ENCODE measurements at places on chromosomes 3 and 15.

- peak; percentile 23 for DNase-seq
Measured at GRCh38 chr15:41512940-41513505, 604 bp downstream of the LTK start.

- DNase-seq, result no peak
Measured at GRCh38 chr3:101530686-101531047, 17.7 kb upstream of the SENP7 start.

GRCh38 chr3:71510510-71510909, 73.0 kb downstream of the FOXP1 start:
- DNase-seq, result no peak

GRCh38 chr15:63408524-63408923, 26.9 kb upstream of the CA12 start:
- DNase-seq, result peak; percentile 19

GRCh38 chr3:192645437-192645836, 81.9 kb downstream of the FGF12 start:
- DNase-seq, result no peak

- DNase-seq, result no peak
Measured at GRCh38 chr15:94582368-94582767, 351.0 kb downstream of the MCTP2 start.

GRCh38 chr3:194206320-194206719, 70.4 kb downstream of the HES1 start:
- no peak for DNase-seq

DNA sequence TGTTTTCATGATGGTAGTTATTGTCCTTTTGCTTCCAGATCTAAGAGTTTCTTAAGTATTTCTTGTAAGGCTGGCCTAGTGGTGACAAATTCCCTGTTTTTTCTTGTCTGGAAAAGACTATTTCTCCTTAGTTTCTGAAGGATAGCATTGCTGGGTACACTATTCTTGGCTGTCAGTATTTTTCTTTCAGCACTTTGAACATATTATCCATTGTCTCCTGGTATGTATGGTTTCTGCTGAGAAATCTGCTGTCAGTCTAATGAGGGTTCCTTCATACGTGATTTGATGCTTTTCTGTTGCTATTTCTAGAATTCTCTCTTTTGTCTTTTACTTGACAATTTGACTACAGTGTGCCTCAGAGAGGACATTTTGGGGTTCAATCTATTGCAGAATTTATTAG, 134.3 kb downstream of the CGGBP1 start:
- DNase-seq, result no peak

GRCh38 chr3:106720510-106720909, 656.7 kb upstream of the CCDC54 start:
- no peak for DNase-seq

GRCh38 chr15:31338318-31338878, 11.8 kb downstream of the KLF13 start:
- DNase-seq, result no peak

DNA sequence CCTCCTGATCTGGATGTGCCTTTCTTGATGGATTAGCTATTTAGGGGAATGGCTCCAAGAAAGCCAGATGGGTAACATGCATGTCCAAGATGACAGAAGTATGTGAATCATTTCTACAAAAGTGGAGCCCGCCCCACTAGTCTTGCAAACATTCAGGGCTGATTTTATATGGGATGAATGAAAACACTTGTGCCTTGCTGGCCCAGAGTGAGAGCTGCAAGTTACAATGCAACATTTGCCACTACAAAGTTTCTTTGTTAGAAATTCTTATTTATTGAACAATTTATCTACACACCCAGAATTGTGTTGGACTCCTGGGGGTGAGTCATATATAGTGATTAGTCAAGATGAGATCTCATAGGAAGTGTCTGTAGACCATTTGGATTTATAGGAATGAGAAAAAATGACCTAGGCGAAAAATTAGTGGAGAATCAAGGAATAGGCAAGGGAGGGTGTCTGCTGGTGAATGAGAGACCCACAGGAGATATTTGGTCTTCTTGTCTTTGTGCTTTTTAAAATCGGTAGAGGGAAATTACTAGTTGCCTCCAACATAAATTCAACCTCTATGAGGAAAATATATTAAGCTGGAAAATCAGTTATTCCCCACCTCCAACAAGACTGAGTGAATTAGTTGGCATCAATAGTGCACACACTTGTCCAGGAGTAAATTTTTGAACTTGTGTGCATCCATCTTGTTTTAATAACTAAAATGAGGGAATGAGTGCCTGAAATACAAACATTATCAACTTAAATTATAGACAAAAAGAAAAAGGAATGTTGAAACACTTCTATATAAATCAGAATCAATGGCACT, 53.5 kb upstream of the DCBLD2 start:
- no peak for DNase-seq

- DNase-seq, result peak; percentile 60
Measured at GRCh38 chr3:192917028-192917403, 640 bp downstream of the MB21D2 start.

GRCh38 chr3:162390891-162391290, 894.3 kb downstream of the OTOL1 start:
- no peak for DNase-seq

DNA sequence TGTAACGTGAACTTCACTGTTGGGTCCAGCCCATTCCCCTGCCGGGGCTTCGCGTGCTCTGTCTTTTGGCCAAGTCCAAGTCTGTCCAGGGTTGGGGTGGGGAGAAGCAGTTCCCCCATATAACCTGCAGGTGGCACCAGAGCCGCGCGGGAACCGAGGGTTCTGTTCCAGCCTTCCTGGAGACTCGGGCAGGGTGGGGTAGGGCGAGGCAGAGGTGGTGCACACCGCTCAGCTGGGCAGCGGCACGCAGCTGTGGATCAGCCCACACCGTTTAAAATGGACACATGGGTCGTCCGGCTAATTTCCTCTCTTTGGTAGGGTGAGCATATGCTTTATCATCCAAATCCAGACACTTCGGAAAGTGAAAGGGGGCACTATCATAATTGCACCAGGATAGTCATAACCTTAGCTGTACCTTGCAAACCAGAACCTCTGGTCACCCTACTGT, 118.1 kb downstream of the TBC1D2B start:
- peak; percentile 25 for DNase-seq

- DNase-seq, result no peak
Measured at GRCh38 chr3:8313560-8314267, 187.9 kb upstream of the LMCD1 start.

GRCh38 chr3:22318325-22318724, 567.3 kb upstream of the ZNF385D start:
- no peak for DNase-seq

DNA sequence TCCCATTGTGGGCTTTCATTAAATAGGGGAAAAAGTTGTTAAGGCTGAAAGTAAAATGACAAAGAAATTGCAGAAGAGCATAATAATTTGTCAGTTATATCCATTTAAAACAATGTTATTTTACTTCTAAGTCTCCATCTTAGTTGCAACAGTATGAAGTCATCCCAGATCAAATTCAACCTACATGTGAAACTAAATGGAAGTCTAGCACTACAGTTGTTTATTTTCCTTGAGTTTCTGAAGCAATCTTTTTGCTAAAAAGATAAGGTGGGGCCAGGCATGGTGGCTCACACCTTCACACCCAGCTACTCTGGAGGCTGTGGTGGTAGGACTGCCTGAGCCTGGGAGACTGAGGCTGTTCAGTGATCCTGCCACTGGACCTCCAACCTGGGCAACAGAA, 80.2 kb downstream of the DPH6 start:
- DNase-seq, result no peak

GRCh38 chr15:90539789-90540188, 10.1 kb downstream of the CRTC3 start:
- DNase-seq, result no peak

DNA sequence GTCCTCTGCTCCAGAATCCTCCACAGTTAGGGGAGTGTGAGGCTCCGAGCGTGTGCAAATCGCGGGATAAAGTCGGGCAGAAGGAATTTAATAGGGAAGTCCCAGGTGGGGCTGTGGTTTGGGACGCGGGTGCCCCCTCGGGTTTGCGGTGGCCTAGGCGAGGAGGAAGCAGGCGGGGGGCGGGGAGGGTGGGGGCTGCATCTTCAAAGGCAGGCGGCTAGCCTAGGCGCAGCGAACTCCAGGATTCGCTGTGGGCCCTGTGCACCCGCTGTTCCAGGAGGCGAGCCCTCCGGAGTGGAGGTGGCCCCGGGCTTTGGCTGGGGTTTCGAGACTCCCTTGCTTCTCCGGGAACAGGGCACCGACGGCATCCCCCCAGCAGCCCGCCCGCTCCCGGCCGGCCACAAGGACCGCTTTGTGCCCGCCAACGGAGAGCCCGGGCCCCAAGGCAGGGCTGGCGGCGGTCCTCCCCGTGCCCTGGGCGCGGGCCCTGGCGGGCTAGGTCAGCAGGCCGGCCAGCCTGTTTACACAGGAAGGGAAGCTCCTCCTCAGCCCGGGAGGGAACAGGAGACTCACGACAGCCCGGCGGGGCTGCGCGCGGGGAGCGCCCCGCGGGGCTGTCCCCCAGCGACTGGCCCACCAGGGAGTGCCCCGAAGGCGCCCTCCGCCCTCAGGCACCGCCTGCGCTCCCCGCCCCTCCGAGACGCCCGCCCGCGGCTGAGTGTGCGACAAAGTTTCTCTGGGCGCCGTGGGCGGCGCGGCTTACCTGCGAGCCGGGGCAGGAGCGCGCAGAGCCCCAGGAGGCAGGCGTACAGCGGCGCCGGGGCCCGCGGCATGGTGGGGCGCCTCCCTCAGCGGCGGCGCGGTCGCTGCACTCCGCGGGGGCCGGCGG, 753 bp downstream of the ITGB5 start:
- DNase-seq, result no peak

All from NCI-H2171 (cell line).